Left lung (tissue), 14 donors: ENCODE measurements at places on chromosomes 5 and 9. TPM values are rescaled to one million over a fixed set of nuclear protein-coding genes. Genes with fewer than 3 reads are reported as not detected.

Gene CYLC2
- not detected for total RNA-seq

DNA sequence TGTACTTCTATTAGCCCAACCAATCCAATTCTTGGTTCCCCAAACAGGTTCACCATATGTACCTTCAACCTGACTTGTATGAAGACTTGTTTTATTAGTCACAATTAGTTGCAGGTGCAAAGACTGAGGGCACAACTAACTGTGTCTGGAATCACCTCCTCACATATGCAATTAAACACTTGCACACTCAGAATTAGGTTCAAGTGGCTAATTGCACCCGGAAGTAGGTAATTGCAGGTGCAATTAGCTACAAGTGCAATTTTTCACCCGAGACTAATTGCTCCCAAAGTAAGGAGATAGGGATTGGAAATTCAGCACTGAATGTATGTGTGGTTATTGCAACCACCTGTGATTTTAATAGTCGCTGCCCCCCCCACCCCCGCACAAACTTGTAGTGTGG is 338.9 kb downstream of the ZSWIM6 start:
- H3K27ac ChIP-seq, result no peak overlapping the region
- H3K27me3 ChIP-seq, result no peaks in the 10 kb centered on the region
- H3K36me3 ChIP-seq, result no peaks in the 10 kb centered on the region
- H3K4me1 ChIP-seq, result no peaks in the 10 kb centered on the region
- DNase-seq, result no peak

- H3K4me3 ChIP-seq, result no peak overlapping the region
- no peaks in the 10 kb centered on the region for H3K27me3 ChIP-seq
- peaks cover 83% of the 10 kb centered on the region for H3K36me3 ChIP-seq
Measured at GRCh38 chr9:127522727-127523126, 71.4 kb downstream of the LRSAM1 start.

DNA sequence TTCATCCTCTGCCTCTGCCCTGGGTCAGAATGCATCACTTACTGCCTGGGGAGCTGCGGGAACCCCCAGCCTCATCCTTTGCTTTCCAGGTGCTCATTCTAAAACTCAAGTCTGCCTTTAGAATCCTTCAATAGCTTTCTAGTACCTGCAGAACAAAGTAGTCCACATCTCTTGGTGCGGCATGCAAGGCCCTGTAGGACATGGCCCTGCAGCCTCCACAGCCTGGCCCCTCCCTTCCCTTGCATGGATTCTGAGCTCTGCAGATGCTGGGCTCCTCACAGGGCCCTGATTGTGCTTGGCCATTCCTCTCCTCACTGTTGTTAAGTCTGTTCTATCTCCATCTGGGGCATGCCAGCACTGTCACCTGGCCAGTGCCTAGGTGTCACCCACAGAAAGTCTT is 141.6 kb downstream of the ADCY2 start:
- H3K36me3 ChIP-seq, result no peaks in the 10 kb centered on the region
- DNase-seq, result no peak
- no peaks in the 10 kb centered on the region for H3K4me1 ChIP-seq
- H3K27ac ChIP-seq, result no peak overlapping the region
- H3K4me3 ChIP-seq, result no peak overlapping the region

DNA sequence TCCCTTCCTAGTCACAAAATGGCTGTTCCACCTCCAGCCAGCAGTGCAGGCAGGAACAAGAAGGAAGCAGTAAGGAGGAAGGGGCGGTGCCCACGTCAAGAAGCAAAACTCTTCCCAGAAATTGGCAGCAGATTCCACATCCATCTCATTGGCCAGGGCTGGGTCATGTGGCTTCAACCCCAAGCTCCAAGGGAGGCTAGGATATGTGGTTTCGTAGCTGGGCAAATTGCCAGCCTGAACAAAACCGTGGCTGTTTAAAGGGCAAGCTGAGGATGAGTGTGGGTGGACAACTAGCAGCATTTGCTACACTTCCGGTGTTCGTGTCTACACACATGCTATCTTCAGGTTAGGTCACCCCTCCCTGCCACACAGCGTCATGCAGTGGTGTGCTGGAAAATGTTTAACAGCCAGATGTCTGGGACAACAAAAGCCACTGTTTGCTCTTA is 92.1 kb upstream of the MAP1B start:
- no peaks in the 10 kb centered on the region for H3K4me1 ChIP-seq
- no peak overlapping the region for H3K4me3 ChIP-seq
- no peak for DNase-seq
- no peaks in the 10 kb centered on the region for H3K36me3 ChIP-seq
- H3K27me3 ChIP-seq, result peaks cover 4% of the 10 kb centered on the region

DNA sequence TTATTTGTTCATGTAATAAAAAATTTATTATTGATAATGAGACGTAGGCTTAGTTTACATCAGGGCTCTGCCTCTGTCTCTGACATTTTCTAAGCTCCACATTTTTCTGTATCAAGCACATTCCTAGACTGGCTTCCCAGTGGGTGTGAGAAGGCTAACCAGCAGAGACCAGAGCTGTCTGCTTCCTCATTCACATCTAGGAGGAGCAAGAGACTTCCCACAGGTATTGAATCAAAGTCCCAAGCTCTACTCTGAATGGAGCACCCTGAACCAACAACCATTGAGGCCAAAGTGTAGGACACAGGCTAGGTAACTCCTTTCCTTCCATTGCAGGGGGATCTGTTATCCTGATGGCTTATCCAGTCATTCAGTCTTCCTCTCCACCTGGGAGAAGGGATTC is 72.4 kb downstream of the PARP8 start:
- no peak overlapping the region for H3K4me3 ChIP-seq
- no peaks in the 10 kb centered on the region for H3K27me3 ChIP-seq
- H3K27ac ChIP-seq, result no peak overlapping the region
- no peaks in the 10 kb centered on the region for H3K4me1 ChIP-seq
- no peak for DNase-seq
- no peaks in the 10 kb centered on the region for H3K36me3 ChIP-seq

DNA sequence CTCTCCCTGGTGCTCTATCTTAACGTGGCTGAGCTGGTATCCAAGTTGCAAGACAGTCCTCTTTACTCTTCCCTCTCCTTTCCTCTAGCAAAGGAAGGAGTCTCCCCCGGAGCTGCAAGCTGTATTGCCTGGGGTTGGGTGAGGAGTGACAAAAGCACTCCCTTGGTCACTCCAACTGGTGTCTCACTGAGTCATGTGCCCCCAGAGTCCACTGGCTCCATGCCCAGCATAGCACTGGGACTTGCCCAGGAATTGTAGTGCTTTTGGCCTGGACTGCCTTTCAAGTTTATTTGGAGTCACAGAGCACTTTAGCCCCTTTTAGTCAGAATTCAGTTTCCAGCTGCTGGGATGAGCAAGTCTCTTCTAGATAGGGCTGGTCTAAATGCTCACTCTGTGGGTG is 82.6 kb upstream of the FST start:
- no peaks in the 10 kb centered on the region for H3K36me3 ChIP-seq
- peak; percentile 34 for DNase-seq
- H3K27me3 ChIP-seq, result no peaks in the 10 kb centered on the region
- H3K4me1 ChIP-seq, result no peaks in the 10 kb centered on the region

DNA sequence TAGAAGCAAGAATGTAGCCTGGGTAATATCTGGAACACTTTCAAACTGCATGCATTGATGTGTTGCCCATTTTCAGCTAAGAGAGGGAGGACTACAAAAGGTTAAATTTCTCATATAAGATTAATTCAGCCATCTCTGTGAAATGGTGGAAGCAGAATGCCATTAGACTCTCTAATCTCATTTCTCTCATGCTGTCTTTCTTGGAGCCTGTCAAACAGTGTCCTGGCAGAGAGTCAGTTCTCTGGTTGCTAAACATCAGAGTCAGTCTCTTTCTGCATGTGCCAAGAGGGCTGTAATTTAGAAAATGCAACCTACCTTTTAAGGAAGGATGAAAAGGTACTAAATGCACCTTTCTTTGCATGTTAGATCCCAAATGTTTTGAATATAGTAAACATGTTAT is 910 bp upstream of the GARNL3 start:
- DNase-seq, result peak; percentile 61
- H3K36me3 ChIP-seq, result no peaks in the 10 kb centered on the region
- H3K4me3 ChIP-seq, result no peak overlapping the region
- H3K27me3 ChIP-seq, result no peaks in the 10 kb centered on the region
- H3K4me1 ChIP-seq, result no peaks in the 10 kb centered on the region

- H3K4me3 ChIP-seq, result no peak overlapping the region
- no peak overlapping the region for H3K27ac ChIP-seq
- no peaks in the 10 kb centered on the region for H3K36me3 ChIP-seq
- no peaks in the 10 kb centered on the region for H3K27me3 ChIP-seq
- H3K4me1 ChIP-seq, result no peaks in the 10 kb centered on the region
Measured at GRCh38 chr5:170440771-170441392, 51.7 kb upstream of the KCNMB1 start.

GRCh38 chr9:79591458-79591857 is 19.7 kb downstream of the TLE4 start:
- DNase-seq, result no peak
- no peak overlapping the region for H3K27ac ChIP-seq
- no peaks in the 10 kb centered on the region for H3K27me3 ChIP-seq
- H3K36me3 ChIP-seq, result no peaks in the 10 kb centered on the region
- no peak overlapping the region for H3K4me3 ChIP-seq

- DNase-seq, result no peak
- no peaks in the 10 kb centered on the region for H3K27me3 ChIP-seq
- H3K4me3 ChIP-seq, result no peak overlapping the region
Measured at GRCh38 chr5:133494232-133494922, 118.0 kb downstream of the FSTL4 start.
